Adrenal gland (tissue), 19 donors: ENCODE measurements at places on chromosomes 6 and 20.

DNA sequence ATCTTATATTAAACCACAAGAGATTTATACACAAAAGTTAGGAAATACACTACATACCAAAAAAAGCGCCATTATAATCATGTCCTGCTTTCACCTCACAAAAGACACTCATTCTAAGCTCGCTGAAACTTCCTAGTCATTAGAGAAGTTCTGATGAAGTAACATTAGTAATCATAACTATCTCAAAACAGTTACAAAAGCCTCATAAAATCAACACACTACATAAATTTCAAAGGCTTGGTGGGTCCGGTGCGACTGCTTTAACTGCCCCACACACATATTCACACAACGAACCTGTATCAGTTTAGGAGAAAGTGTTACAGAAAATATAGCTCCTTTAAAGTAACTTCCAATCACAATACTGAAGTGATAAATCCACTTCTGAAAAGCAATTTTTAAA lies 1.9 kb downstream of the PHIP start:
- peaks cover 5% of the 10 kb centered on the region for H3K4me1 ChIP-seq
- no peaks in the 10 kb centered on the region for H3K27me3 ChIP-seq
- H3K27ac ChIP-seq = peak overlapping the region; percentile 96
- DNase-seq = no peak

GRCh38 chr20:2749343-2749950 lies 51.0 kb downstream of the CPXM1 start:
- no peaks in the 10 kb centered on the region for H3K36me3 ChIP-seq
- H3K4me1 ChIP-seq = peaks cover 8% of the 10 kb centered on the region
- no peak overlapping the region for H3K27ac ChIP-seq
- H3K27me3 ChIP-seq = peaks cover 12% of the 10 kb centered on the region

DNA sequence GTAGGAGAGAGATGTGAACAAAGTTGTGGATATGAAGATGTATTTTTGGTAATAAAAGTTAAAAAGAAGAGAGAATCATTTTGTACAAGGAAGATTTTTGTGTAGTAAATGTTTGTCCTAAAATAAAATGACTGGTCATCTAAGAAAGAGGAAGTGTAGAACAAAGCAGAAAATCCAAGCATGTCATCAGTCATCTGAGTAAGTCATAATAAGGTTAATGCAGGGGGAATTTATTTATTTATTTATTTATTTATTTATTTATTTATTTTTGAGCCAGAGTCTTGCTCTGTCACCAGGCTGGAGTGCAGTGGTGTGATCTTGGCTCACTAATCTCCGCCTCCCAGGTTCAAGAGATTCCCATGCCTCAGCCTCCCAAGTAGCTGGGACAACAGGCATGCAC lies 15.7 kb upstream of the CGA start:
- no peak overlapping the region for H3K27ac ChIP-seq
- no peak overlapping the region for H3K4me3 ChIP-seq
- H3K4me1 ChIP-seq = no peaks in the 10 kb centered on the region
- no peak for DNase-seq
- H3K36me3 ChIP-seq = no peaks in the 10 kb centered on the region

DNA sequence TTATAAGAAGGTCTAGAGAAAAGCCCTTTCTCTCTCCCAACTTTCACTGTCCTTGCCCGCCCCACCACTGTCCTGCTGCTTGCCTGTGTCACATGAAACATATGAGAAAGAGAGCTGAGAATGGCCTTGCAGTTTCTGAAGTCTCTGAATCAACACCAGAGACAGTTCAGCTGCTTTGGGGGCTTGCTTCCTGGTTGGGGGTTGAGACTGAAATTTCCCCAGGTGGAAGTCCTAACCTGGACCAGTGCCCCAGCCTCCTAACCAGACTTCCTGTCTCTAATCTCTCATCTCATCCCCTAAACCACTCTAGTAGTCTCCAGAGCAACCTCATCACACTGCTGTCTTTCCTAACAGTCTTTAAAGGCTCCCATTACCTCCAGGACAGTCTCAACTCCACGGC lies 10.7 kb downstream of the TRAM2 start:
- no peaks in the 10 kb centered on the region for H3K27me3 ChIP-seq
- H3K4me3 ChIP-seq = no peak overlapping the region
- DNase-seq = no peak
- H3K4me1 ChIP-seq = no peaks in the 10 kb centered on the region
- no peaks in the 10 kb centered on the region for H3K36me3 ChIP-seq

DNA sequence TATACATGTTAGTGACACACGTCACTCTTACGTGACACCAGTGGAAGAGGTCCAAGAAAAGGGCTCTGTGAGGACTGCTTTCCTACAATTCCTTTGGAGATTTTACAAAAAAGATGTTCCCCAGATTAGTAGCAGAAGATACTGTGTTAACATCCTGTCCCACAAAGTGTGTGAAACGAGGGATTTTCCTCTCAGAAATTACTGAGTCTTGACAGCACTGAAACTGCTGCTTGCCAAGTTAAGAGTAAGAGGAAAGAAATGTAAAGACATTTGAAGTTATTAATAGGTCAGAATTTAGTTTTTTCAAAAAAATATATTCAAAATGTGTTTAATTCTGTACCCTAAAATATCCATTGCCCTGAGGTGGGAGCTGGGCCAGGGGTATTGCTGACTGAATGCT lies 58.8 kb upstream of the MAP7 start:
- H3K27me3 ChIP-seq = no peaks in the 10 kb centered on the region
- peaks cover 77% of the 10 kb centered on the region for H3K4me1 ChIP-seq
- no peak for DNase-seq

GRCh38 chr20:19440660-19441527 lies 228.5 kb downstream of the SLC24A3 start:
- H3K4me3 ChIP-seq = no peak overlapping the region
- no peaks in the 10 kb centered on the region for H3K36me3 ChIP-seq
- no peaks in the 10 kb centered on the region for H3K4me1 ChIP-seq

GRCh38 chr6:110318971-110319370 lies 39.2 kb downstream of the METTL24 start:
- DNase-seq = no peak
- no peaks in the 10 kb centered on the region for H3K4me1 ChIP-seq

- H3K36me3 ChIP-seq = no peaks in the 10 kb centered on the region
- peak; percentile 27 for DNase-seq
- H3K27me3 ChIP-seq = no peaks in the 10 kb centered on the region
These were observed 5.7 kb upstream of the DDX43 start for GRCh38 chr6:73388800-73389512.

- DNase-seq = no peak
- H3K4me1 ChIP-seq = no peaks in the 10 kb centered on the region
- H3K4me3 ChIP-seq = no peak overlapping the region
- H3K36me3 ChIP-seq = no peaks in the 10 kb centered on the region
- no peak overlapping the region for H3K27ac ChIP-seq
These were observed 73.0 kb downstream of the EYA2 start for GRCh38 chr20:46967646-46968045.

DNA sequence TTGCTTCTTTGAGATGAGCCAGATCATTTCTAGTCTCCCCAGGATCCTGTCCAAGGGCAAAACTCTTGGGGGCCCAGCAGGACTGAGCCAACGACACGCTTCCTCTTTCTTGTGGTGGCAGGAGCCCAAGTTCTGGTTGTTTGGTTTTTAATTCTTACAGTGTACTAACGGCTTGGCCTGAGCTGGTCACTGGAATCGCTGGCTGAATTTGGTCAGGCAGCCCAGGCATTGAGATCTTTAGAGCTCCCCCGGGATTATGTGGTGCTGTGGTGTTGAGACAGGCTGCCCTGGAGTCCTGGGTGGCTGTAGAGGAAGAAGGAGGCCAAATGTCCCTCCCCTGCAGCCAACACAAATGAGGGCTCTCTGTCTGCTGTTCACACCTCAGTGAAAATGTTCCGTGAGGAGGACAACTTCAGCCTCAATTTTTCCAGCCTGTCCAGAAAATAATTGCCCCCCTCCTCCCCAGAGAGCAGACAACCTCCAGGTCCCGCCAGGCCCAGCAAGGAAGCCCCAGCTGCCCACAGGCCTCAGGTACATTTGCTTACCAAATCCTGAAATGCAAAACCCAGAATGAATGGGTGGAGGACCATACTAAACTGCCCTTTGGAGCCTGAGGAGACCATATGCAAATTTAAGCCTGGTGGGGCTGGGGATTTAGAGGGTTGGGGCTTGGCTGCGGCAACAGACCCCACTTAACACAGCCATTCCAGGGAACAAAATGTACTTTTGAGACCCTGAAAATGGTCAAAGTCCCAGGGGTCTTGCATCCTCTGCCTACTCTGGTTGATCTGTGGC lies 23.6 kb downstream of the BNIP5 start:
- H3K4me1 ChIP-seq = no peaks in the 10 kb centered on the region
- H3K27me3 ChIP-seq = no peaks in the 10 kb centered on the region
- H3K4me3 ChIP-seq = no peak overlapping the region
- H3K36me3 ChIP-seq = no peaks in the 10 kb centered on the region
- DNase-seq = no peak

- no peaks in the 10 kb centered on the region for H3K4me1 ChIP-seq
- no peak overlapping the region for H3K27ac ChIP-seq
- no peaks in the 10 kb centered on the region for H3K36me3 ChIP-seq
- no peak for DNase-seq
- peaks cover 22% of the 10 kb centered on the region for H3K27me3 ChIP-seq
- H3K4me3 ChIP-seq = no peak overlapping the region
These were observed 15.4 kb upstream of the CHRNA4 start for GRCh38 chr20:63376283-63377250.

GRCh38 chr6:169970306-169970988 lies 219.0 kb downstream of the ERMARD start:
- H3K4me3 ChIP-seq = no peak overlapping the region
- no peaks in the 10 kb centered on the region for H3K4me1 ChIP-seq
- no peak for DNase-seq
- H3K27me3 ChIP-seq = no peaks in the 10 kb centered on the region

DNA sequence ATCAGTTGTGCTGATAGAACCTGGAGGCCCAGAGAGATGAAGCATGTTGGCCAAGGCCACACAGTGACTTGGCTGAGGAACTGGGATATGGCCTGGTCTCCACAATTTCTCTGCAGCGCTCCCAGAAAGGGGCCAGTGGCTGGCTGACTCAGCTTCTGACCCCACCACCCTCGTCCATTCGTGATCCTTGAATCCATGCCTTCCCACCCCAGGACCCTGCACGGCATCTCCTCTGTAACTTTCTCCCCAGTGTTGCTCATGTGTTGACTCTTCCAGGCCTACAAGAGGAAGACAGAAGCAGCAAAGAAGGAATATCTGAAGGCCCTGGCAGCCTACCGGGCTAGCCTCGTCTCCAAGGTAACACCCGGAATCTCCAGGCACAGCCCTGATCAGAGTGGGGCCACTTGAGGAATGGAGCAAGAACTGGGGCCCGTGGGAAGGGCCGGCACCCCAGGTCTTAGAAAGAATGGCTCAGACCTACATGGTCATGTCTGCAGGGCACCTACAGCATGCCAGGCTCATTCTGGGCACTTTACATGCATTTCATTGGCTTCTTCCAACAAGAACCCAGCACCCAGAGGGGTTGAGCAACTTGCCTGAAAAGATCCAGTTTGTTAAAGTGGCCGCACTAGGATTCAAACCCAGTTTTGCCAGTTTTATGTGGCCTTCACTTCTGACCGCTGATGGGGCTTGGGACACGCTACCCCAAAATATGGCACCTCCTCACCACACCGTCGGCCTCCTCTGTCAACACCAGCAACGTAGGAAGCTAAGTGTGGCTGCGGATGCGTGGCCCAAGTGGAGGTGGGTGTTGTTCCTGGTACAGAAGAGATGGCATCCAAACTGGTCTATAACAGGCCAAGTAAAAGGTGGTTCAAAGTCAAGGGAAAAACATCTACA lies 122.2 kb downstream of the JPH2 start:
- no peak overlapping the region for H3K4me3 ChIP-seq
- DNase-seq = no peak
- H3K27ac ChIP-seq = no peak overlapping the region
- H3K4me1 ChIP-seq = no peaks in the 10 kb centered on the region

GRCh38 chr6:28207510-28208110 lies 17.5 kb upstream of the ZSCAN9 start:
- no peak overlapping the region for H3K4me3 ChIP-seq
- DNase-seq = no peak
- H3K4me1 ChIP-seq = no peaks in the 10 kb centered on the region
- H3K36me3 ChIP-seq = no peaks in the 10 kb centered on the region
- H3K27me3 ChIP-seq = peaks cover 69% of the 10 kb centered on the region

DNA sequence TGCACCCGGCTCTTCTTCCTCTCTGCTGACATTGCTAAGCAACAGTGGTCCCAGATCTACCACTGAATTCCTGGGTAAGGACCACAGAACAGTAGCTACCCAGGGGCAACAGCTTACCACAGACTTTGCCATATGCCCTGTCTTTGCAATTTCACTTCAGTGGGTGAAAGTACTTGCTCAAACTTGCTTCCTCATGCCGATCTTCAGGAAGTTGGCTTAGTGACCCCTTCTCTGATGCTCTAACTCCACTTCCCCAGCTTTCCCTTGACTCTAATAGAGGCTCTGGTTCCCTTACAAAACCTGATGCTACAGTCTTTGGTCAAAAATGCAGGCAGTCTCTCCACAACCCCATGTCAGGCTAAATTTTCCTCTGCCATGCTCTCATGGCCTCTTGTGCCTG lies 3.3 kb upstream of the TAAR5 start:
- H3K36me3 ChIP-seq = no peaks in the 10 kb centered on the region
- no peaks in the 10 kb centered on the region for H3K27me3 ChIP-seq
- no peak overlapping the region for H3K4me3 ChIP-seq

- no peaks in the 10 kb centered on the region for H3K4me1 ChIP-seq
- no peaks in the 10 kb centered on the region for H3K36me3 ChIP-seq
- no peak for DNase-seq
These were observed 925.0 kb upstream of the MAN1A1 start for GRCh38 chr6:120274547-120274946.

DNA sequence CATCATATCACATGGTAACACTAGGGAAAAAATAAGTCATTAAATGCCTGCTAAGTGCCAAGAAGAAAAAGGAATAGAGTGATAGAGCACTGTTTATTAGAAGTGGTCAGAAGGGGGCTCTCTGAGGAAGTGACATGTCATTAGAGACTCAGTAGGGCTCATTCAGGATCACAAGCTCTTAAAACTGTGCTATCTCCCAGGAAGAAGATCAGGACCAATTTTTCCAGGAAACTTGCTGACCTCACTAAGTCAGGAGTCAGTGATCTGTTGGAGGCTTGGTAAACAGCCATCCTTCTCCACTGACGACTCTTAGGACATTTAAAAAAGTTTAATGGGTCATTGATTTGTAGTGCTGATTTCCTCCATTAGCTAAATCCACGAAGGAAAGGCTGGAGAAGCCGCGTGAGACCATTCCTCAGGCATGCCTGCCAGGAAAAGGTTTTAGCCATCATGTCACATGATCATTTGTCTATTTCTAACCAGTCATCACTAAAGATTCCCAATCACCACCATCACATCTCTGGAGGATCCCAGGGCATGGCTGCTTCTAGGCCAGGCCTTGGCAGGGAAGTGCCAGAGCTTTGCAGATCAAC lies 5.9 kb upstream of the PTPN1 start:
- no peaks in the 10 kb centered on the region for H3K36me3 ChIP-seq
- peak; percentile 25 for DNase-seq
- peaks cover 18% of the 10 kb centered on the region for H3K4me1 ChIP-seq
- H3K27ac ChIP-seq = peak overlapping the region; percentile 30
- no peak overlapping the region for H3K4me3 ChIP-seq
- H3K27me3 ChIP-seq = no peaks in the 10 kb centered on the region

- no peaks in the 10 kb centered on the region for H3K4me1 ChIP-seq
- no peak overlapping the region for H3K27ac ChIP-seq
- H3K4me3 ChIP-seq = no peak overlapping the region
- peaks cover 23% of the 10 kb centered on the region for H3K27me3 ChIP-seq
These were observed 792 bp downstream of the SNAP25 start for GRCh38 chr20:10219452-10219791.
